ENCODE measurements at places on chromosomes 11 and 22.

- no peak for DNase-seq
Observed at GRCh38 chr22:37909766-37910165, 3.7 kb downstream of the MICALL1 start.

DNA sequence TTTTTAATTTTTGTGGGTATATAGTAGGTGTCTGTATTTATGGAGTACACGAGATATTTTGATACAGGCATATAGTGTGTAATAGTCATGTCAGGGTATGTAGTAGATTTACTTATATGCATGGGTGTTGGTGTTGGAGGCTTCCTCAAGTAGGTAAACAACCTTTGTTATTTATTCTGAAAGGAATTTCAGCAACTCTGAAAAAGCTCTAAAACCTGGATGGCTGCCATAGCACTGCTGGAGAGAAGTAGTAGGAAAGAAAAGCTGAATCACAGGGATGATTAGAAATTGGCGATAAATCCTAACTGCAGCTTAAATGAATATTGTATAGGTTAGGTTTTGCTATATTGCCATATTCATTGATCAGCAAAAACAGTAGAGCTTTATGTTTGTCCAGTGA lies 44.4 kb upstream of the ST14 start:
- DNase-seq, result peak; percentile 9

DNA sequence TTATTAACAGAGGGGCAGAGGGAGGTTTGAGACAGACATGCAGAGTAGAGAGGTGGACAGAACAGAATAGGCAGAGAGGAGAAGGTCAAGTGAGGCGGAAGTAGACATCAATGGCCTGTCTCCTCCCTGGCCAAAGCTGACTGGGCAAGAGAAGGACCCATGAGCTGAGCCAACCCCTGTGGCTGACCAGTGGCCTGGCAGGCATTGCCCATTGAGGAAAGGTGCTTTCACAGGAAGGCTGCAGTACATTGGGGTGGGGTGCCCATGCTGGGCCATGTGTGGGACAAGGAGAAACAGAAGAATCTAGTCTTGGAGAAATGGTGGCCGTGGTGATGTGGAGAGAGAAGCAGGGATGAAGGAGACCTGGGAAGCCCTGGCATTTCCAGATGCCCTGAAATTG lies 76.0 kb downstream of the MYEOV start:
- DNase-seq, result no peak

GRCh38 chr22:49739138-49739537 lies 88.5 kb downstream of the BRD1 start:
- DNase-seq, result no peak

DNA sequence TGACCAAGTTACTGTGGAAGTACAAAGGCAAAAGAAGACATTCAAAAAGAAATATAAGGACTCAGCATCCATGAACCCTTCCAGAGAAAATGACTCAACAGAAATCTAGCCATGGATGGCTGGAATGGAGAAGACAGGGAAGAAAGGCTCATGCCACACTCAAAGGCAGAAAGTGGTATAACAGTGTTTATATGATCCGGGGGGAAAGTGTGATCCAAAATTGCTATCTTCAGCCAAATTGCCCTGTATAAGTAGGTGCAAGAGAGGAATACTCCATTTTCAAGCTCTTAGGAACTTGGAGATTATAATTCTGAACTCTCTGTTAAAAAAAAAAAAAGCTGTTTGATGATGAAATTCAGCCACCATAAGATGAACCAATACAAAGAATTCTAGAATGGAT lies 81.8 kb upstream of the TENM4 start:
- DNase-seq, result no peak
